Neural crest cell (in vitro differentiated cells): ENCODE measurements at places on chromosomes 12 and 14. TPM values are rescaled to one million over a fixed set of nuclear protein-coding genes. Genes with fewer than 3 reads are reported as not detected.

The PAX9 gene
- not detected in 2 replicates for total RNA-seq

The CPNE8 gene
- total RNA-seq = 7.0 and 8.8 TPM in 2 replicates

The DCD gene
- total RNA-seq = not detected in 2 replicates

The RHOJ gene
- total RNA-seq = 28.0 and 34.6 TPM in 2 replicates

The PTPRR gene
- 0.61 and 0.75 TPM in 2 replicates for total RNA-seq

The CAPZA3 gene
- not detected in 2 replicates for total RNA-seq

The KRT83 gene
- not detected in 2 replicates for total RNA-seq

The SLC6A13 gene
- 0.27 and 0.30 TPM in 2 replicates for total RNA-seq

The ARHGAP9 gene
- 0.56 and 1.0 TPM in 2 replicates for total RNA-seq

DNA sequence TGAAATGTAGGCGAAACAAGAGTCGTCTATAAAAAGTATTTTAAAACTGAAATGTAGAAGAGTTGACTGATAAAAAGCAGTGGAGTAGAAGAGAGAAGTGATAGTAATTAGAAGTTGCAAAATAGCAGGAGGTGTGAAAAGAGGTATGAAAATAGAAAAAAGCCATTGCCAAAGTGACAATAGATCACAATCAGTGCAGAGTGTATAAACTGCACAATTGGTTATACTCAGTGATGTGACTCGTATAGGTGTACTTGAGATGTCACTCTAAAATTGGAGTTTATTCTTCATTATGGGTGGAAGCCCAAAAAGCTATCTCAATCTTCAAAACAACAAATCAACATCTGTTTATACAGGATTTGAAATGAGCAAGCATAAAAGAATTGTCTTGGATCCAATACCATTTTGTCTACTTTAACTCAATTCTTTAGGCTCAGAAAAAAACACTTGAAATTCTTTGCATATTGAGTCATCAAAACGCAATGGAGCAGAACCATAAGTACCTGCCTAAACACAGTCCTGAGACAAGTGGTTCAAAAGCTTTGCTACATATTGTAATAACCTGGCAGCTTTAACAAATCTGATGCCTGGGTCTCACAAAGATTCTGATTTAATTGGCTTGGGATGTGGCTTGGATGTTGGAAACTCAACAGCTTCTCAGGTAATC, 8.8 kb downstream of the IKBIP start:
- no peaks in the 10 kb centered on the region for H3K27me3 ChIP-seq
- H3K4me1 ChIP-seq = no peaks in the 10 kb centered on the region
- H3K4me3 ChIP-seq = no peak overlapping the region
- DNase-seq = no peak

DNA sequence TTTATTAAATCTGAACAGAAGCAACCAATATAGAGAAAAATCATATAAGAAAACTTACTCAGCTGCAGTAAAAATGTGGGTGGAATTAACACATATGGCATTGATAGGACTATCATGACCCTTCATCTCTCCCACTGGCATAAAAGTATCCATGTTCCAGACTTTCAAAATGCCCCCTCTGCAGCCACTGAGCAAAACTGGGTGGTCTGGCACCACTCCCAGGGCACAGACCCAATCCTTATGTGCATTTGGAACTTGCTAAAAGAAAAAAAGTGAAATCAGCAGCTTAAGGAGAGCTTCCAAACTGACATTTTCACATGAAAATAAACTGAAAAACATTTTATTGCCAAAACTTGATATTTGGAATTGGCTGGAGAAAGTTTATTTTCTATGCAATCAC, 141.5 kb downstream of the KIF21A start:
- peaks cover 4% of the 10 kb centered on the region for H3K4me1 ChIP-seq
- H3K27ac ChIP-seq = no peak overlapping the region
- H3K36me3 ChIP-seq = peaks cover 28% of the 10 kb centered on the region
- no peaks in the 10 kb centered on the region for H3K27me3 ChIP-seq

GRCh38 chr12:117674313-117674712, 294.5 kb downstream of the KSR2 start:
- H3K4me1 ChIP-seq = no peaks in the 10 kb centered on the region
- no peak for DNase-seq
- H3K27me3 ChIP-seq = peaks cover 52% of the 10 kb centered on the region
- H3K4me3 ChIP-seq = no peak overlapping the region

- H3K27ac ChIP-seq = no peak overlapping the region
- peaks cover 65% of the 10 kb centered on the region for H3K27me3 ChIP-seq
- H3K4me1 ChIP-seq = peaks cover 33% of the 10 kb centered on the region
These were observed 58.1 kb downstream of the PLEKHG3 start for GRCh38 chr14:64762044-64763034.

DNA sequence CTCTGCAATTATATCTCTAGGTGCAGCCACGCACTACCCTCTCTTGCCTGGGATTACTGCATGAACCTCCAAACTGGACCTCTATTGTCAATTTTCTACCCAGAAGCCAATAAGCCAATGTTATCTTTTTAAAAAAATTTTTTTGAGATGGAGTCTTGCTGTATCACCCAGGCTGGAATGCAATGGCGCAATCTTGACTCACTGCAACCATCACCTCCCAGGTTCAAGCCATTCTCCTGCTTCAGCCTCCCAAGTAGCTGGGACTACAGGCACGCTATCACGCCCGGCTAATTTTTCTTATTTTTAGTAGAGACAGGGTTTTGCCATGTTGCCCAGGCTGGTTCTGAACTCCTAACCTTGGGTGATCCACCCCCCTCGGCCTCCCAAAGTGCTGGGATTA, 11.2 kb upstream of the PXN start:
- peaks cover 3% of the 10 kb centered on the region for H3K36me3 ChIP-seq
- no peak overlapping the region for H3K27ac ChIP-seq
- no peak overlapping the region for H3K4me3 ChIP-seq
- no peaks in the 10 kb centered on the region for H3K4me1 ChIP-seq
- H3K27me3 ChIP-seq = no peaks in the 10 kb centered on the region

- H3K27me3 ChIP-seq = no peaks in the 10 kb centered on the region
- H3K4me1 ChIP-seq = no peaks in the 10 kb centered on the region
- H3K4me3 ChIP-seq = no peak overlapping the region
- no peaks in the 10 kb centered on the region for H3K36me3 ChIP-seq
- no peak overlapping the region for H3K27ac ChIP-seq
These were observed 534.0 kb upstream of the LMO3 start for GRCh38 chr12:17139931-17140330.

- H3K4me1 ChIP-seq = peaks cover 51% of the 10 kb centered on the region
- no peak for DNase-seq
- no peaks in the 10 kb centered on the region for H3K27me3 ChIP-seq
- no peak overlapping the region for H3K27ac ChIP-seq
These were observed 25.2 kb downstream of the WNK1 start for GRCh38 chr12:777550-778047.

- peaks cover 5% of the 10 kb centered on the region for H3K36me3 ChIP-seq
- peak overlapping the region; percentile 12 for H3K27ac ChIP-seq
- no peaks in the 10 kb centered on the region for H3K4me1 ChIP-seq
- no peaks in the 10 kb centered on the region for H3K27me3 ChIP-seq
- no peak for DNase-seq
These were observed 66.8 kb upstream of the RFLNA start for GRCh38 chr12:124227951-124228711.

DNA sequence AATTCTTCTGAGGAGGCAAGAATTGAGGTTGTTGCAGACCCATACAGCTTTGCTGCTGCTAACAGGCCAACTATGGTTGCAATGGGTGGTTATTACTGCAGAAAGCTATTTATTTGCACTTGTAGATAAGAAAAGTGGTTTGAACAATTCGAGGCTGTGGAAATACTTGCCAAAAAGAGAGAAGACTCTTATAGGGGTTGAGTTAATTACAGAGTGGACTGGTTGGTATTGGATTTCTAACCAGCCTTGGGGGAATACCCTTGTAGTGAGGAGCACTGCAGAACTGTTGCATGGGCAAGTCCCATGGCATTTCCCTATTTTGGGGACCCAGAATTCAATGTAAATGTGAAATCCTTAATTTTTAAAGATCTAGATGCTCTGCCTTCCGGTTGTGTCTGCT, 120.5 kb downstream of the KCNMB4 start:
- peaks cover 2% of the 10 kb centered on the region for H3K36me3 ChIP-seq
- DNase-seq = no peak
- H3K4me3 ChIP-seq = no peak overlapping the region
- no peak overlapping the region for H3K27ac ChIP-seq
- no peaks in the 10 kb centered on the region for H3K4me1 ChIP-seq
- no peaks in the 10 kb centered on the region for H3K27me3 ChIP-seq

DNA sequence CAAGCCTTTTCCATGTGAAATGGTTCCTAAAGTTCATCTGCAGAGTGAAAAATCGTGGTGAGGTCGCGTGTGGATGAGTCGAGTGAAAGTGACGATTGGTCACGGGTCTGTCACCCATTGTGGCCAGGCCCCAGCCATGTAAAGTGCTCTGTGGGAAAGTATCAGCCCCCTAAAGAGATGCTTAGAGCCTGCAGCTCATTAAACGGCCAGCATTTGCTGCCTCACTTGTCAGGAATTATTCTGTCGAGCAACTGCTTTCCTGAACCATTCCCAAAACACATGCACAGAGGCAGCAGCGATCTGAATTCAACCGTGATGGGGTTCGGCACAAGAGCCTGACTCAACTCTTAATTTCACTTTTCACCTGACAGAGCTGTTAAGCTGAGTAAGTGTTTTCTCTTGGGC, 16.0 kb downstream of the DBX2 start:
- peak; percentile 12 for DNase-seq
- peak overlapping the region; percentile 41 for H3K4me3 ChIP-seq
- H3K27me3 ChIP-seq = peaks cover 40% of the 10 kb centered on the region
- no peaks in the 10 kb centered on the region for H3K36me3 ChIP-seq

- H3K4me3 ChIP-seq = peak overlapping the region; percentile 79
- peaks cover 29% of the 10 kb centered on the region for H3K4me1 ChIP-seq
- H3K27ac ChIP-seq = peak overlapping the region; percentile 48
- H3K36me3 ChIP-seq = peaks cover 4% of the 10 kb centered on the region
These were observed 34.2 kb downstream of the ARID4A start for GRCh38 chr14:58332561-58332960.

DNA sequence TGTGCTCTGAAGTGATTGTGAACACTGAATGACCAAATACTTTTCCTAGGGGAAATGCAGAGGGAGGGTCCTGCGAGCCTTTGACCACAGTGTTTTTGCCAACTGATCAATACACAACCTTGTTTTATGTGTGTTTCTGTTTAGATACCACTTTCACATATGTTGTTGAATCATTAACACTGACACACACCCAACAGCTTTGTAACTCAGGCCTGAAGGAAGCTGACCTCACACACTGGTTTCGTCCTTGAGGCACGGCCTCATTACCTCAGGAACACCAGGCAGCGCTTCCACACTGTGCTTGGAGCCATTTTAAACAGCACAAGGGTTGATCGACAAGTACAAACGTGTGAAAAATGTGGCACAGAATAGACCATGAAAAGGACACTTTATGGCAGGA, 60.0 kb downstream of the PPFIBP1 start:
- no peak for DNase-seq
- H3K27me3 ChIP-seq = no peaks in the 10 kb centered on the region
- peaks cover 25% of the 10 kb centered on the region for H3K4me1 ChIP-seq
- H3K27ac ChIP-seq = no peak overlapping the region
- H3K36me3 ChIP-seq = peaks cover 5% of the 10 kb centered on the region

GRCh38 chr12:98244136-98244535, 271.3 kb upstream of the TMPO start:
- peaks cover 10% of the 10 kb centered on the region for H3K4me1 ChIP-seq
- H3K27me3 ChIP-seq = no peaks in the 10 kb centered on the region
- no peak for DNase-seq
- no peak overlapping the region for H3K4me3 ChIP-seq
- H3K36me3 ChIP-seq = no peaks in the 10 kb centered on the region

DNA sequence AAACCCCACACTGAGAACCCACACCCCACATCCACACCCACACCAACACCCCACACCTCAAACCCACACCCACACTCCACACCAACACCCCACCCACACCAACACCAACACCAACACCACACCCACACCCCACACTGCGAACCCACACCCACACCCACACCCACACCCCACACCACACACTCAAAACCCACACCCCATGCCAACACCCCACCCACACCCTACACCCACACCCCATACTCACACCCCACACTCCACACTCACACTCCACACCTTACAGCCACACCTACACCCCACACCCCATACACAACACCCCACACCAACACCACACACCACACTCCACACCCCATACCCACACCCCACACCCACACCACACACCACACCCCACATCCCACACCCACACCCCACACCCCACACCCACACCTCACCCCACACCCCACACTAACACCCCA, 38.0 kb downstream of the TMEM120B start:
- H3K36me3 ChIP-seq = peaks cover 2% of the 10 kb centered on the region
- H3K27ac ChIP-seq = no peak overlapping the region
- peaks cover 10% of the 10 kb centered on the region for H3K4me1 ChIP-seq
- DNase-seq = no peak

DNA sequence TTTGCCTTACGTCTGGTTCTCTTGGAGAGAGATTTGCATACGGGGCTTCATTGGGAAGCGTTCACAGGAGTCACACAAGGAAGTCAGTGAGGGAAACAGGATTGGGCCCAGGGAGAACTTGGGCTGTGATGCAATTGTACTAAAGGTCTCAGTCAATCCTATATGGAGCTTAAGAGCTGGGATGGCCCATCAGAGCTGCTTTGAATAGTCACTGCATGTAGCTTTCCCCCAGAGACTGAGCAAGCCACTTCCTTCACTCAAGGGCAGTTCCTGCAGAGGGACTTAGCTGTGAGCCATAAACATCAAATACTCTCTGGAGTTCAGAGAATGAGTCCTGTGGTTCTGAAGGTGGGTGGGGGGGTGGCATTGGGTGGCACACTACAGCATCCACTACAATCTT, 605.4 kb downstream of the MED13L start:
- no peaks in the 10 kb centered on the region for H3K36me3 ChIP-seq
- no peak overlapping the region for H3K27ac ChIP-seq
- DNase-seq = no peak
- no peak overlapping the region for H3K4me3 ChIP-seq
- H3K27me3 ChIP-seq = peaks cover 7% of the 10 kb centered on the region

DNA sequence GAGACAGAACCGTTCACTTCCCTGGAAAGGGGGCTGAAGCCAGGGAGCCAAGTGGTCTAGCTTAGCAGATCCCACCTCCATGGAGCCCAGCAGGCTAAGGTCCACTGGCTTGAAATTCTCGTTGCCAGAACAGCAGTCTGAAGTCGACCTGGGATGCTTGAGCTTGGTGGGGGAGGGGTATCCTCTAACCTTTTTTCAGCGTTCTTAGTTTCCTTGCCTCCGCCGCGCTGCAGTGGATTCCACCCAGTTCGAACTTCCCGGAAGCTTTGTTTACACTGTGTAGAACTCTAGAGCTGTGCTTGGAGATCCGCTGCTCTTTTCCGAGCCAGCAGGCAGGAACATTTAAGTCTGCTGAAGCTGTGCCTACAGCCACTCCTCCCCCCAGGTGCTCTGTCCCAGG, 45.2 kb upstream of the FKBP4 start:
- no peak for DNase-seq
- H3K4me3 ChIP-seq = no peak overlapping the region
- peaks cover 4% of the 10 kb centered on the region for H3K4me1 ChIP-seq
- H3K27ac ChIP-seq = no peak overlapping the region
- no peaks in the 10 kb centered on the region for H3K36me3 ChIP-seq
- H3K27me3 ChIP-seq = peaks cover 88% of the 10 kb centered on the region

DNA sequence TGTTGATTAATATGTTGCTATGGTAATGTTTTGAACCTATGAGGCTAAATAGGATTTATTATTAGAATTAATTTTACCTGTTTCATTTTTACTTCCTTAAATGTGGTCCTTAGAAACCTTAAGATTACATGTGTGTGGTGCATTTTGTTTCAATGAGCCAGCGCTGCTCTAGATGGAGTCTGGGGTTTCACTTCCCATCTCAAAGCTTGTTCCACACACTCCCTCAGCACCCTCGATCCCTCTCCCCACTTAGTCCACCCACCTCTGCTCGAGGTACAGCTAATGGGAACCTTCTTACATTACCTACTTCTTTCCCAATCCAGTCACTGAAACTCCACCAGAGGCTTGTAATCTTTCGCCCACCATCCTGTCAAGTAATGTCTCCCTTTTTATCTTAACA, 205.2 kb downstream of the PAX9 start:
- no peaks in the 10 kb centered on the region for H3K36me3 ChIP-seq
- no peak overlapping the region for H3K27ac ChIP-seq
- H3K27me3 ChIP-seq = no peaks in the 10 kb centered on the region
- no peaks in the 10 kb centered on the region for H3K4me1 ChIP-seq
- H3K4me3 ChIP-seq = no peak overlapping the region
